RWPE1 (cell line): ENCODE measurements at places on chromosomes 6 and 20.

- peak; percentile 48 for DNase-seq
These were observed 7.0 kb downstream of the DYNLRB1 start for GRCh38 chr20:34522969-34523871.

DNA sequence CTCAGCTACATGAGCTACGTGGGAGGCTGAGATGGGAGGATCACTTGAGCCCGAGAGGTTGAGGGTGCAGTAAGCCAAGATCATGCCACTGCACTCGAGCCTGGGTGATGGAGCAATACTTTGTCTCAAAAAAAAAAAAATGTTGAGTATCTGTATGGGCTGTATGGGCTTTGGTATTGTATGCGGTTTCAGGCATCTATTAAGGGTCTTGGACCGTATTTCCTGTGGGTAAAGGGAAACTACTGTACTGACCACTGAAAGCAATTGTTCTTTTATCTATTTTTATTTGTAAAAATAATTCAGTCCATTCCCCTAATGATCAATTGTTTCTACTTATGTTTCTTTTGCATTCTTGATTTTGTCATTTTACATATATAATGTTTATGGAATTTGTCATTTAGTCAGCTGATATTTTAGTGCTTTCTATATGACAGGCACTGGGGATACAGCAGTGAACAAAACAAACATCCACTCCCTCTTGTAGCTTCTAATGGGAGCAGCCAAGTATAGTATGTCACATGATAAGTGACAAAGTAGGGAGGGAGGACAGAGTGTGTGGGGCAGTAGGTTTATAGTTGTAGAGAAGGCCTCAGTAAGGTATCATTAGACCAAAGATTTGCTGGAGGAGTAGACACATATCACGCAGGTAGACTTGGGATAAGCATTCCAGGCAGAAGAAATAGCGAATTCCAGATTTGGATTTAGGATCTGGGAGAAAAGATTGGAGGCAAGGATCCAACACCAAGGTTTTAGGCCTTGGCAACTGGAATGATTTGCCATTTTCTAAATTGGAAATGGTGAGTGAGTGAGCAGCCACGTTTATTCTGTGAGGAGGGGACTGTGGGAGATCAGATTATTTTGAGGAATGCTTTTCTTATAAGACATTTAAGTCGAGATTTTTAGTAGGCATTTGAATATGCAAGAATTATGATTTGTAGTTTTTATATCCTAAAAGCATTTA lies 6.0 kb downstream of the PCMT1 start:
- no peak for DNase-seq

- DNase-seq: no peak
These were observed 324.5 kb downstream of the PRKN start for GRCh38 chr6:162403031-162403430.

- no peak for DNase-seq
These were observed 236.8 kb downstream of the DLL1 start for GRCh38 chr6:170053966-170054661.

DNA sequence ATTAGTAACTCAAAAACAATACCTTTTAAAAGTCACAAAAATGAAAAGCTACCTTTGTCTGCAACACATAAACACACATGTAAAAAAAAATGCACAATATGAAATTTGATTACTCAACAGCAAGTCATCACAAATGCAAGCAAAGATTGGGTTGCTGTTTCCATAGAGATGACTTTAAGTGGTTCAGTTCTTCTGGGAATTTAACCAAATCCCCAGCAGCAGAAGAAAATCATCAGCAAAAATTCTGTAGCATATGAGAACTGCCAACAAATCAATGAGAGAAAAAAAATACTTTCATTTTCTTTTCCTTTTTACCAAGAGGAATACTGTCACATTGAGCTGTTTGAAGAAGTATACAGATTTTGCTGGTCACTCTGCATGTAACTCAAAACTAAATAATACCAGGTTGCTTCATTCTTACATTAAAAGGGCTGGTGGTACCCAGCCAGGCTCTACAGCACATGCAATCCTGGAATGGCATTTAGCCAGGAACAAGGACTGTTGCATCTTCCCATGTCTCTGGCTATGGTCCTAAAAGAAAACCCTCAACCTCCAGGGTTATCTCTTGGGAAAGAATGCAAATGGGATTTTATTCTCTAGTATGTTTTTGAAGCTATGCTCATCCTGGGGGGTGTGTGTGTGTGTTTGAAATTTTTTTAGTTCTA lies 158.3 kb downstream of the OPRM1 start:
- peak; percentile 13 for DNase-seq

DNA sequence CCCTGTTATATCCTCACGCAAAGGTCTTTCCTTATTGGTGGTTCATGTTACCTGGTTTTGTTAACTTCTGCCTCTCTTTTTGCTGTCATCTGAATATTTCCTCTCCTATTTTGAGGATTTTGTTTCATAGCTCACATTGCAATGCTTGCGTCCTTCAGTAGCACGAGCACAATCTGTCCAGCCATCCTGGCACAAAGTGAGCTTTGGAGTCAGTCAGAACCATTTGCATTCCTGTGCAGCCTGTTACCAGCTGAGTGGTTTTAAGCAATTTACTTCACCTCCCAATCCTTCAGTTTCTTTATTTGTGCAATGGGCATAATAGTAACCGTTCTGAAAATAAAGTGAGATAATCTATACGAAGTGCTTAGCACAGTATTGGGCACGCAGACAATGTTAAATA lies 42.7 kb downstream of the AKAP7 start:
- DNase-seq: no peak

DNA sequence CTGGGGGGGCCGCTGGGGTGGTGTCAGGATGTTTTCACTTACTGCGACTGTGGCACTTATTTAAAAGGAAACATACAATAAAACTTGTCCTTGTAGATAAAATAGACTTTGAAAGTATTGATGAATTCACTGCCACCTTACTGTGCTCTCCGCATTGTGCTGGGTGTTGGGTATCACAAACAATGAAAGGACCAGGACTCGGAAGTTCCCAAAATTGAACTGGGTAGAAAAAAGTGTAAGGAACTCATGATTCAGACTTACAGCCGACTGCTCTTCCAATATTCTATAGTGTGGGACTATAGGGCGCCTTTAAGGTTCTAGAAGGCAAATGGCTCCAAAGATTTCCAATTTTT lies 32.1 kb upstream of the ID4 start:
- no peak for DNase-seq

DNA sequence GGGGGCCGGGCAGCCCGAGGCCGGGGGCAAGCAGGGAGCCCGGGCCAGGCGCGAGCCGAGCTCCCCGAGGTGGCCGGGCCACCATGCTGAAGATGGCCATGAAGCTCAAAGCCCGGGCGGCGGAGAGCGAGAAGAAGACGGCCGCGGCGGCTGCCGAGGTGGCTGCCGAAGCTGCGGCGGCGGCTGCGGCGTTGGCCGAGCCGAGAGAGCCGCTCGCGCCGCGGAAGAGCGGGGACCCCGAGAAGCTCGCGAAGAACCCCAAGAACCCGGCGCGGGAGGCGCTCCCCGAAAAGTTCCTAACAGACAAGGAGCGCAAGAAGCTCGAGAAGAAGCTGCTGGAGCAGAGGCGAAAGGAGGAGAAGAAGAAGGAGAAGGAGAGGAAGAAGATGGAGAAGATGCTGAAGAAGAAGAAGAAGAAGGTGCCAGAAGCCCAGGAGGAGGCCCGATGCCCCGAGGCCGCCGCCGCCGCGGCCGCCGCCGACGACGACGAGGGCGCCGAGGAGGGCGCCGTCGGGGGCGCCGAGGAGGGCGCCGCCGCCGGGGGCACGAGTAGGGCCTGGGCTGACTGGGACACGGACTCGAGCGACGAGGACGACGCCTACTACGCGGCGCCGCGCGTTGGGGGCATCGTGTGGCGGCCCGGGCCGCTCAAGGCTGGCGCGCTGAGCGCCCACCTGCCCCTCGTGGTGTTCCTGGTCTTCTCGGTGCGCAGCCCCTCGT lies 37.4 kb downstream of the GNAS start:
- no peak for DNase-seq

DNA sequence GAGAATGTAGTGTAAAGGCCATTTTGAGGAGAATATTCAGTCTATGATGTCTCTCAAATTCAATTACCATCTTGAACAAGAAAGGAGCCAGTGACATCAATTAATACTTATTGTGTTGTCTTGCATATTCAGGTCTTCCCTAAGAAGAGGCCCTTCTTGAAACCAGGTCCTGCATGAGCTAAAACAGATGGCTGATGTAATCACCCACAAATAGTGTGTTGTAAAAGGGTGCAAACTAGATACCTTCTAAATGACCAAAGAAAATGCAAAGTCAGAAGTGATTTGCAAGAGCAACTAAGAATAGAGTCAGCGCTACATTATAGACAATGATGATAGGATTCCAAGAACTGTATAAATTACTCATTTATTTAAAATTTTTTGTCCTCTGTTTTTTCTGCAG lies 97.0 kb downstream of the BTBD3 start:
- no peak for DNase-seq

DNA sequence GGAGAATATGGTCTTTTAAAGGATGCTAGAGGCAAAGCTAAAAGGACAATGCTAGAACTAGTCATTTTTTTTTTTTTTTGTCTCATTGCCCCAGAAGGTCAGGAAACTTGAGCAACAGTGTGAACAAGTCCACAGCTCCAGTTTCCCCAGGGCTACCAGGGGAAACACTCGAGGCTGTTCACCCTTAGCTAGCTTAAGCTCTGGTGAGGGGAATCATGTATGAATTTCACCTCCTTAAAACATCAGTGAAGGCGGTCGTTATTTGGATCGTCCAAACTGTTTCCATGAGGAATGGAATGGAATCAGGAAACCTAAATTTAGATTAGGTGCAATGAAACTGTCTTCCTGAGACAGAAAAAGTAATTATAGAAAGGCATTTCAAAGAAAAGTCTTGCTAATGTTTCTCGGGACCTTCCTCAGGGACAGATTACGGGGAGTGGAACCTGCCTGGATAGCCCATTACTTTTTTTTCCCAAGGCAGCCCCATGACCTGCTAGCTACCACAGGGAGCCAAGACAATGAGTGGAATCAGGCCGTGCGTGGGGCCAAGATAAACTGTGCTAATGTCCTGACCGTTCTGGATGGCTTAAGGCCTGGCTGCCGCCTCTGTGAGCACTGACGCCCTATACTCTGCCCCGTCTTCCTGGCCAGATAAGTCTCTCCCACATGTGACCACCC lies 164.8 kb upstream of the SGK1 start:
- DNase-seq: no peak

DNA sequence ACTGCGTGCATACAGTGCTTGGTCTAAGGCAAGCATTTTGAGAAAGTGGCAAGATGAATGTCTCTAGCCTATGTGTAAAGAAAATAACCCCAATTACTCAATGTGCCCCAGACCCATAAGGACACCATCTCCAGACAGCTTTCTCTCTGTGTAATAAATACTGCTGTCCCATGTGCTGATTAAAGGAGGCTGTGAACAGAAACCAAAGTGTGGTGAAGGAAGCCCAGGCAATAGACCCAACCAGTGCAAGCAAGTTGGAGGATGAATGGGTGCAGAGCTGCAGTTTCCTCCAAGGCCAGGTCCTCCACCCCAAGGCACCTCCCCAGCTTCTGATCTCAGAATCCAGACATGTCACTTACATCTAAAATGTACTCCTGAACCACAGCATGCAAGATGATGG lies 60.6 kb downstream of the TRAM2 start:
- DNase-seq: no peak

DNA sequence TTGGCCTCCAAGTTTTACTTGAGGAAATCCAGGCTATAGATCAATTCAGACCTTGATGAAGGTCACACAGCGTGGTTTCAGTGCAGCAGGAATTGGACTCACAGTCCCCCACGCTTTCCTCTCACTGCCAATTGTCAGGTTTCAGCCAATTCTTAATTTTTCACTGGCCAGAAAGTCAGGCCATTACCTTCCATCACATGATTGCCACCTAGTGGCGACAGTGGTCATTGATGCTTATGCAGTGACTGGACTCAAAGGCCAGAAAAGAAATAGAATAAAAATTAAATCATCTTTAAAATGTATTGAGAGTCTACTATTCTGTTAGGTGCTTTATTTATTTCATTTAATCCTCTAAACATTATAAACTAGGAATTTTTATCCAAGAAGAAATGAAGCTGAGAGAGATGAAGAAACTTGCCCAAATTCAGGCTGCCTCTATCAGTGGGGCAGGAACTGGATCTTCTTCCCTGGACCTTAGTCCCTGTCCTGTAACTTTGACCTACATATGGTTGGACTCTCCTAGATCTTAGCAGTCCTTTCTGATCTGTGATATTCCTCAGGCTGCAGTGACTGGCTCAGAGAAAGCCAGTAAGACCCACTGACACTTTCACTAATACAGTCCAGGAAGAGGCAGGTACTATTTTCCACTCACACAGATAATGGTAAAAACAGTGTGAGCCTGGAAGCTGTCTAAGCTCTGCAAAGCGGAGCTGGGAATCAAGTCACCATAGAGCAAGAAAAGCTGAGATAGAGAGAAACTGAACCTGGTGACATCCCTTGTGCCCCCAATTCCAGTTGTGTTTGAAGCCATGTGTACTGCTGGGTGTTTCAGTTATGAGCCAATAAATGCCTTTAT lies 133.3 kb downstream of the ELOVL4 start:
- peak; percentile 67 for DNase-seq

DNA sequence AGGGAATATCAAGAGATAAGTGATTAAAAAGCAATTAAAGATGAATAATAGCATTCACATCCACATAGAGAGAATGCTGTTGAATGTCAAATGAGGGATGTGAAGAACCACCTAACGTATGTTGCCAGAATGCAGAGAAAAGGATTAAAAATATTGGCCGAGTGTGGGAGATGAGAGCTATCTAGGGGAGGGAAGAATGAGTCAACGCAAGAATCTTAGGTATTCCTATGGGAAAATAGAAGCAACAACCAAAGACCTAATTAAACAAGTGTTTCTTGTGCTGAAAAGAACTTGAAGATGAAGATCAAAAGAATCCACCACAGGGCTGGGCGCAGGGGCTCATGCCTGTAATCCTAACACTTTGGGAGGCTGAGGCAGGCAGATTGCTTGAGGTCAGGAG lies 12.2 kb upstream of the RSPH3 start:
- no peak for DNase-seq

- DNase-seq: no peak
These were observed 467.1 kb downstream of the HDGFL1 start for GRCh38 chr6:23036406-23036983.

- DNase-seq: no peak
These were observed 55.3 kb upstream of the BTN3A2 start for GRCh38 chr6:26309731-26310142.

GRCh38 chr20:5737966-5738365 lies 12.2 kb upstream of the SHLD1 start:
- DNase-seq: no peak

GRCh38 chr6:166490671-166491500 lies 95.6 kb downstream of the RAMACL start:
- DNase-seq: no peak

GRCh38 chr6:63066055-63066704 lies 145.1 kb upstream of the FKBP1C start:
- DNase-seq: no peak

DNA sequence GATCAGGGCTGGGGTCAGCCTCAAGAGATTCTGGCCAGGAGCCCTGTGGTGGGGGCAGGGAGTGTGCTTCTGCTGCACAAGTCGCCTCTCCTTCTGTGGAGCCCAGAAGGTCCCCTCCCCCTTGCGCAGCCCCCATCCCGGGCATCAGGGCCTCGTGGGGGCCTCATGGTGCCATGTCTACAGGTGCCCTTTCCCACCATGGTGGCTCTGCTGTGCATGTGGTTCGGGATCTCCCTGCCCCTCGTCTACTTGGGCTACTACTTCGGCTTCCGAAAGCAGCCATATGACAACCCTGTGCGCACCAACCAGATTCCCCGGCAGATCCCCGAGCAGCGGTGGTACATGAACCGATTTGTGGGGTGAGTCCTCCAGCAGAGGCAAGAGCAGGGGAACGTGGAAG lies 48.1 kb downstream of the TM9SF4 start:
- no peak for DNase-seq

GRCh38 chr20:38651562-38651961 lies 50.0 kb downstream of the ARHGAP40 start:
- no peak for DNase-seq

- no peak for DNase-seq
These were observed 5.5 kb downstream of the DTNBP1 start for GRCh38 chr6:15657290-15657689.
